ENCODE measurements at places on chromosomes 2 and 18. TPM values are rescaled to one million over a fixed set of nuclear protein-coding genes. Genes with fewer than 3 reads are reported as not detected.

DNA sequence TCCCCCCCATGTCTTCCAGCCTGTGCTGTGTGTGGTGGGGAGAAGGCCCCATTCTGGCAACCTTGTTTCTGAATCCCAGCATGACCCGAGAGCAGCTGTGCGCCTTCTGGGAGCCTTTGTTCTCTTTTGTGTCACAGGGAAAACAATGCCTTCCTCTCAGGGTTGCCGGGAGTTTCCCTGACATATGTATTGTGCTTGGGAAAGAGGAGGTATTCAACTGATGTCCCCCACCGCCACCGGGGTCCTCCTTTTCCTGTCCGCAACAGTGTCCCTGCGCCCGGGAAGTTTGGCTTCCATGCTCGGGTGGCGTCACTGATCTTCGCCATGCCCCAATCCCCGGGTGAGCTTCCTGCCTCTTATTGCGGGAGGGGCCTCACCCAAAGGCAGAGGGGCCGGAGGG is 77.5 kb upstream of the ASB18 start:
- DNase-seq = no peak
- H3K27ac ChIP-seq = no peak overlapping the region
- no peaks in the 10 kb centered on the region for H3K4me1 ChIP-seq
- no peaks in the 10 kb centered on the region for H3K36me3 ChIP-seq

DNA sequence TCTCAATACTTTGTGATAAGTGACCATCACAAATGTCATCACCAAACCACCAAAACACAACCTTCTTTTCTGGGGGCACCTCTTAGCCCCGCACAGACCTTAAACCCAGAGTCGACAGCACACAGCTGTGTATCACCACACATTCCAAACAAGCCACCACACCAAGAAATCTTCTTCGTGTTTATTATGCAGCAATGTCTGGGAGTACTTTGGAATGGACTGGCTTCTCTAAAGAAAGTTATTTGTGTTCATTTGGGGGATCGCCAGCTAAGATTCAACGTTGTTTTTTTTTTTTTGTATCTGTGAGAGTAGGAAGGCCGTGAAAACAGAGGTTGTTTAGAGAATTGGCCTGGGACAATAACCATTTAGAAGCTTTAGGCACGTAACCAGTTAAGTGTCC is 1.1 kb upstream of the MTA3 start:
- H3K36me3 ChIP-seq = no peaks in the 10 kb centered on the region
- peaks cover 8% of the 10 kb centered on the region for H3K4me1 ChIP-seq
- H3K27ac ChIP-seq = peak overlapping the region; percentile 89
- no peak overlapping the region for H3K4me3 ChIP-seq
- peak; percentile 41 for DNase-seq
- H3K27me3 ChIP-seq = no peaks in the 10 kb centered on the region

- H3K27ac ChIP-seq = no peak overlapping the region
- no peak overlapping the region for H3K4me3 ChIP-seq
- no peaks in the 10 kb centered on the region for H3K27me3 ChIP-seq
- no peaks in the 10 kb centered on the region for H3K4me1 ChIP-seq
These were observed 136.8 kb downstream of the MEP1B start for GRCh38 chr18:32326450-32327308.

DNA sequence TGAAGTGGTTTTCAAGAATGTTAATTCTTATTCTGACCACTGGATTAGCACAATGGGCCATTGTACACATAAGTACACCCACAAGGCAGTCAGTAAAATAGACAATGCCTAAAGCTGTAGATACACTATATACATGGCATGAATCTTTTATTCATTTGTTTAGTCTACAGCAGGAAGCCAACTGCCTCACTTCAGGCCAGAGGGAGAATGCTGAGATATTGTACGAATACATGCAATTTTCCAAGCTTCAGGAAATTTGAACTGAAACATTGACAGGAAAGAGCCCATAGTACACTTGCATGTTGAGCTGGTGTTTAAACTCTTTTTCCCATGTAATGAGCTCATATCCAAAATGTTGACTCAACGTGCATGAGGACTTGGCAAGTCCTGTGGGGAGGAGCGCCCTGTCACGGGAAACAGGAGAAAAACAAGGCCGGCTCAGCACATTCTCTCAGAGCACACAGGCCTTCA is 111.6 kb upstream of the CYP1B1 start:
- no peak overlapping the region for H3K4me3 ChIP-seq
- H3K27ac ChIP-seq = peak overlapping the region; percentile 81
- peak; percentile 36 for DNase-seq
- H3K4me1 ChIP-seq = peaks cover 26% of the 10 kb centered on the region
- no peaks in the 10 kb centered on the region for H3K36me3 ChIP-seq

- no peaks in the 10 kb centered on the region for H3K36me3 ChIP-seq
- DNase-seq = no peak
- no peaks in the 10 kb centered on the region for H3K4me1 ChIP-seq
- no peak overlapping the region for H3K4me3 ChIP-seq
These were observed 9.4 kb downstream of the COA5 start for GRCh38 chr2:98598781-98599428.

The CDH19 gene
- total RNA-seq = 0.85 TPM

DNA sequence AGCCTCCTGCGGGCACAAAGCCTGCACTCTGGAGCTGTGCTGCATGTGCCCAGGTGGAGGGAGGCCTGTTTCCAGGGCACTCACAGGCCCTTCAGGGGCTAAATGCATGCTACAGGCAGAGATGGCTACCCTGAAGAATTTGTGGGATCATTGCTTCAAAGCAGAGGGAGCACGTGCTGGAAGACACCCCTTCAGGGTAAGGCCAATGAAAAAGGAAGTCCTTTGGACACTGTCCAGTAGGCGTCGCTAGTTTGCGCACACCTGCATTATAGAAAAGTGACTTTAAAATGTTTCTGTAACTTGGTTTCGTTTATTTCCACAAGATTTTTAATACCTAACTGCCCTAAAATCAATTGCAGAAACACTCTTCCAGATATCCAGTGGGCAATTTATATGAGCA is 325.3 kb downstream of the ZNF516 start:
- H3K27me3 ChIP-seq = no peaks in the 10 kb centered on the region
- H3K4me1 ChIP-seq = no peaks in the 10 kb centered on the region
- no peak for DNase-seq
- no peaks in the 10 kb centered on the region for H3K36me3 ChIP-seq

DNA sequence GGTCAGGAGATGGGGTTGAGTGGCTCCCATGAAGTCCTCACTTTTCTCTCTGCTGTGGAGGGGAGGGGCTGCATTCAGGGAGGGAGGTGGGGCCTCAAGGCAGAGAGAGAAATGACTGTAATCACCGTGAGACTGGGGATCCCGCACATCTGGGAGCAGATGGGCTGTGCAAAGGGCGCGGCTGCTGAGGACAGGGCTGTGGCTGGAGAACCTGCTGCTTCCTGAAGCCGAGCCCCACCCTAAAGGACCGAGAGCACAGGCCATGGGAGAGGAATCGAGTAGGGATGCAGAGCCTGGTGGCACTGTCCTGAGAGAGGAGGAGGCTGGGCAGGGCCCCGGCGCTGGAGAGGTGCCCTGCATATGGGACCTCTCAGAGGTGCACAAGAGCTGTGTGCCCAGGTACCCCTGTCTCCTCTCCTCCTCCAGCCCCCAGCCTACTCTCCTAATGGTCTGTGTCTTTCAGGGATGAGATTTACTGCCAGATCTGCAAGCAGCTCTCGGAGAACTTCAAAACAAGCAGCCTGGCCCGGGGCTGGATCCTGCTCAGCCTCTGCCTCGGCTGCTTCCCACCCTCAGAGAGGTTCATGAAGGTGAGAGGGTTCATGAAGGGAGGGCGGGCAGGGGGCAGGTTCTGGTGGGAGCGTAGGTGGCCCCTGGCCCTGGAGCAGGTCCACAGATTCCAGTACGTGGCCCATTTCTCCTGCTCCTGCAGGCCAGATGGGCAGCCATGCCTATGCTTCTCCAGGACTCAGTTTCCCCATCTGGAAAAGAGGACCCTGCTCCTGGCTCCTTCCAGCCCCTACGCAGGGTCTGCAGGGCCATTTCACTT is 25.9 kb upstream of the GPR17 start:
- no peaks in the 10 kb centered on the region for H3K4me1 ChIP-seq
- no peaks in the 10 kb centered on the region for H3K27me3 ChIP-seq
- H3K4me3 ChIP-seq = no peak overlapping the region
- H3K36me3 ChIP-seq = no peaks in the 10 kb centered on the region
- no peak overlapping the region for H3K27ac ChIP-seq

- H3K4me1 ChIP-seq = peaks cover 6% of the 10 kb centered on the region
- no peaks in the 10 kb centered on the region for H3K27me3 ChIP-seq
- DNase-seq = no peak
- H3K36me3 ChIP-seq = no peaks in the 10 kb centered on the region
- no peak overlapping the region for H3K4me3 ChIP-seq
- H3K27ac ChIP-seq = no peak overlapping the region
These were observed 11.2 kb upstream of the DAW1 start for GRCh38 chr2:227860221-227860641.

The CYP27C1 gene
- 0.12 TPM for total RNA-seq

DNA sequence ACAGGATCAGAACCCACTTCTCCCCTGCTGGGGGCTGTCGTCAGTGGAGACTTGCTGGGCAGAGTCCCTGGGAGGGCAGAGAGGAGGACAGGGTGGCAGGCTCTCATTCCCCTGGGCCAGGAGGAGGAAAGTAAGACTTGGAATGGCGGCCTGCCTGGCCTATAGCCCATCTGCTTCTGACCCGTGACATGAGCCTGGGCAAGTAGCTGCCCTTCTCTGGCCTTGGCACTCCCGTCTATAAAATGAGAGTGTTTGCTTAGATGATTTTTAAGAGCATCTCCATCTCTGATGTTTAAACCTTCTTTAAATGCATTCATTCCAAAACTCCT is 173.0 kb downstream of the DDX1 start:
- no peak for DNase-seq
- no peaks in the 10 kb centered on the region for H3K36me3 ChIP-seq
- no peaks in the 10 kb centered on the region for H3K4me1 ChIP-seq

The SETBP1 gene
- total RNA-seq = 27.5 TPM

The DOK6 gene
- 2.9 TPM for total RNA-seq

The CFAP53 gene
- 2.3 TPM for total RNA-seq

The SMAD2 gene
- 143 TPM for total RNA-seq

The BBS5 gene
- total RNA-seq = 8.0 TPM

The PARD6G gene
- total RNA-seq = 7.1 TPM

GRCh38 chr2:225008179-225008856 is 34.0 kb downstream of the DOCK10 start:
- peaks cover 3% of the 10 kb centered on the region for H3K4me1 ChIP-seq
- no peaks in the 10 kb centered on the region for H3K27me3 ChIP-seq
- H3K36me3 ChIP-seq = no peaks in the 10 kb centered on the region
- no peak overlapping the region for H3K4me3 ChIP-seq
- no peak overlapping the region for H3K27ac ChIP-seq

The KLHL29 gene
- 9.5 TPM for total RNA-seq

The AQP12A gene
- total RNA-seq = not detected

GRCh38 chr18:3211236-3211992 is 8.4 kb downstream of the MYOM1 start:
- no peak for DNase-seq
- H3K27ac ChIP-seq = no peak overlapping the region
- no peaks in the 10 kb centered on the region for H3K27me3 ChIP-seq
- H3K4me1 ChIP-seq = no peaks in the 10 kb centered on the region
- no peaks in the 10 kb centered on the region for H3K36me3 ChIP-seq

DNA sequence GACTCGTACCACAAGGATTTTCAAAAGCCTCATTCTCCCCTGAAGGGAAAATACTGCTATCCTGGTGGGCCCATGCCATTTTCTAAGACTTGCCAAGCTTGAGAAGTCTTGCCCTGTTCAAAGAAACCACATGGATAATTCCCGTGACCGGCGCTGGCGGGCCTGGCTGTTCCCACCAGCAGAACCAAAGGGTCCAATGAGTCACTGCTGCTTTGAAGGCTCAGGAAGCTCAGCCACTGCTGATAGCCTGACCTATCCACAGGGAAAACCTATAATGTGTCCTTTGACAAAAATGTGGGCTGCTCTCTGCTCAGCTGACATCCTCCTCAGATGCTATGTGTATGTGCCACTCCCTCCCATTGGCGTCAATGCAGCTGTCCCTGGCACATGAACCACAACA is 137.9 kb upstream of the RAB12 start:
- H3K27ac ChIP-seq = no peak overlapping the region
- H3K36me3 ChIP-seq = no peaks in the 10 kb centered on the region
- H3K4me1 ChIP-seq = peaks cover 10% of the 10 kb centered on the region
- no peak overlapping the region for H3K4me3 ChIP-seq

- no peaks in the 10 kb centered on the region for H3K4me1 ChIP-seq
- DNase-seq = no peak
- no peak overlapping the region for H3K27ac ChIP-seq
- H3K27me3 ChIP-seq = no peaks in the 10 kb centered on the region
- H3K36me3 ChIP-seq = no peaks in the 10 kb centered on the region
These were observed 50.4 kb upstream of the ERMN start for GRCh38 chr2:157376041-157376440.

- no peaks in the 10 kb centered on the region for H3K4me1 ChIP-seq
- H3K27ac ChIP-seq = no peak overlapping the region
- DNase-seq = no peak
- H3K36me3 ChIP-seq = no peaks in the 10 kb centered on the region
These were observed 84.3 kb downstream of the ASB1 start for GRCh38 chr2:238510911-238511613.

The GALR1 gene
- not detected for total RNA-seq

The ABCG8 gene
- total RNA-seq = not detected
